ENCODE measurements at places on chromosomes 7 and 10.

DNA sequence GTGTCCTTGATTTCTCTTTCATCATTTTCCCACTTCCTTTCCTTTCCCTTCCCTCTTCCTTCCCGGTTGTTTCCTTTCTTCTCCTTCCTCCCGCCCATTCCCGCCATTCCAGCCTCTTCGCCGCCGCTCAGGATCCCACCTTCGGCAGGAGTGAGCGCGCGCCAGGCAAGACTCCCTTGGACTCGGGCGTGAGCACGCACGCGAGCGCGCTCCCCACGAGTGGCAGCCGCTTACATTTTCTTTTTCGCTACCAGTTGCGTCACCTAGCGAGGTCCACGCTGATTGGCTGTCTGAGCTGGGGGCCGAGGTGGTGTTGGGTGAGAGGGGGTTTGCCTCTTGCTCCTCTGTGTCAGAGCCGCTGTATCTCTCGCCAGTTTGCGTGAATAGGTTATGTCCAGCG lies 11.8 kb downstream of the ZAN start:
- DNase-seq: peak; percentile 9

DNA sequence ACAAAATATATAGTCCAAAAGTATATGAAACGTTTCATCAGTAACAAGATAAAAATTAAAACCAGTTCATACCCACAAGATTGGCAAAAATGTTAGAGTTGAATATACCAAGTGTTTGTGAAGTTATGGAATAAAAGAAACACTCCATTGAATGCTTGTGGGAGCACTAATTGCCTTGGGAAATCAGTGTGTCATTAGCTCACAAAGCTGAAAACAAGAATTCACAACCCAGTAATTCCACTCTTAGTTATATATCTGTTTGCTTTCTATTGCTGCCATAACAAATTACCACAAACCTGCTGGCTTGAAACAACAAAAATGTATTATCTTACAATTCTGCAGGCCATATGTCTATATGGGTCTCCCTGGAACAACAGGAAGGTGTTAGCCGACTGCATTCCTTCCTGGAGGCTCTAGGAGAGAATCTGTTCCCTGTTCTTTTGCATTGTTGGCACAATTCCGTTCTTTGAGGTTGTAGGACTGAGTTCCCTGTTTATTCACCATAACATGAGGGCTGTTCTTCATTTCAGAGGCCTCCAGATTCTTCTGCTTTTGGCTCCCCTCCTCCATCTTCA lies 45.7 kb downstream of the SEM1 start:
- no peak for DNase-seq

- DNase-seq: no peak
These were observed 4.9 kb downstream of the MAT1A start for GRCh38 chr10:80284522-80284921.

DNA sequence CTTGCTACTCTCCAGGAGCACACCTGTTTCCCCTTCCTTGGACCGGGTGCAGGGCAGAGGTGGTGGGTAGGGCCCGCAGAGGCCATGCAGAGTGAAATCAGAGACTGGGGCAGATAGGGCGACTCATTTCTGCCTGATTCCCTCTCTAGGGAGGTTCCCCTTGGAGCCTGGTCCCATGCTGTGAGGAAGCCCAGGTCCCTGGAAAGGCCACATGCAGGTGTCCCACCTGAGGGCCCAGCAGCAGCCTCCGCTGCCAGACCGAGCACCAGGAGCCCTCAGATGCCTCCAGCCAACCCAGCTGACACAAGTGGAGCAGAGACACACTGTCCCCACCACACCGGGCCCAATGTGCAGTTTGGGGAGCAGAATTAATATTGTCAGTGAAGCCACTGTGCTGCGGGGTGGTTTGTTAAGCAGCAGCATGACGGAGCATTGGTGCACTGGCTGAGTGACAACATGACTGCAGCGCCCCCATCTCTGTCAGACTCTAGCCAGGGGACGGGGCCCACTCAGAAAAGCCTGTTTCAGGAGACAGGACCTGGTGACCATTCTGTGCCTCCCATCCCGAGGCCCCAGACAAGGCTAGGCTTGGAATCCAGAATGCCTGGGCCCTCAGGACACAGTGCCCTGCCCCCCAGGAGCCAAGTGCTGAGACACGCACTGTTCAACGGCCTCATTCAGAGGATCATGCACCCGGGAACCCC lies 30.4 kb upstream of the RET start:
- DNase-seq: no peak

- no peak for DNase-seq
These were observed 11.4 kb downstream of the ZNF488 start for GRCh38 chr10:47372726-47373125.

GRCh38 chr10:34794835-34795234 lies 20.3 kb downstream of the PARD3 start:
- DNase-seq: no peak

DNA sequence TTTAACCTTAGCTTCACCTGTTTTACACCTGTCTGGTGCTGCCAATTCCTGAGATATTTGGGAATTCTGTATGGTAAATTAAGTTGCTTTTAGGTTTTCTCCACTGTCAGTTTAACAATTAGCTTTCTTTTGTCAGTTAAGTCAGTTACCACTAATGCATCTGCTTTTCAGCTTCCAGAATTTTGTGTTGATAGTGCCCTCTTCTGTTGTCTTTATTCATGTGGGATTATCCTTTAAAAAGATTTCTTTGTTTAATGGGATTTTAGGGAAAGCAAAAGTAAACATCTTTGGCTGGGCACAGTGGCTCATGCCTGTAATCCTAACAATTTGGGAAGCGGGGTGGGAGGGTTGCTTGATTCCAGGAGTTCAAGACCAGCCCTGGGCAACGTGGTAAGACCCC lies 8.1 kb downstream of the TFAM start:
- no peak for DNase-seq

GRCh38 chr10:104299031-104299904 lies 30.3 kb downstream of the GSTO2 start:
- DNase-seq: no peak

DNA sequence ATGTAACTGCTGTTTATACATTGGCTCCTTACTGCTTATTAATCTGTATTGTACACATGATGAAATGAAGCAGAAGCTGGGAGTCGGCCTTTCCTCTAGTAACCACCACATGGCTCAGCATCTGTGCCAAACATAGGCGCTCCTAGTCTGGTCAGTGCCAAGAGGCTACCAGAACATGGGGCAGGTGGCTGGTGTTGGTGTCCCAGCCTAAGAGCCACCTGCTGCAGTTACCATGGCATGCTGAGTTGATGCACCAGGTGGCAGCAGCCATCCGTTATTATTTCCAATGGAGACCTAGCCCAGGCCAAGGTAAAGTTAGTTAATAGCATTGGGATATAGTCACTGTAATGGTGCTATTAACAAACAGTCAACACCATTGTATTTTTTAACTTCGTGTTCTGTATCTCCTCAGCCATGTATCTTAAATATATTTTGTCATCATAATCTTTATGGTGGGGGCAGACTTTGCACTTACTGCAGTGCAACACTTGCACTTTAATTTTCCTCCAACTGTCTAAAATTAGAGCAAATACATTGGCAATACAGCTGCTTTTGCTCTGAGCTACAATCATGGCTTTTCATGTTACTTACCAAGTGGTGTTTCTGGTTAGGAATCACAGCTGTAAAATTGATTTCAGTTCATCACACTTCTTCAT lies 33.1 kb downstream of the HBP1 start:
- peak; percentile 30 for DNase-seq

- DNase-seq: no peak
These were observed 8.7 kb upstream of the OPALIN start for GRCh38 chr10:96367470-96367869.

GRCh38 chr7:150966002-150966401 lies 12.1 kb downstream of the KCNH2 start:
- no peak for DNase-seq

DNA sequence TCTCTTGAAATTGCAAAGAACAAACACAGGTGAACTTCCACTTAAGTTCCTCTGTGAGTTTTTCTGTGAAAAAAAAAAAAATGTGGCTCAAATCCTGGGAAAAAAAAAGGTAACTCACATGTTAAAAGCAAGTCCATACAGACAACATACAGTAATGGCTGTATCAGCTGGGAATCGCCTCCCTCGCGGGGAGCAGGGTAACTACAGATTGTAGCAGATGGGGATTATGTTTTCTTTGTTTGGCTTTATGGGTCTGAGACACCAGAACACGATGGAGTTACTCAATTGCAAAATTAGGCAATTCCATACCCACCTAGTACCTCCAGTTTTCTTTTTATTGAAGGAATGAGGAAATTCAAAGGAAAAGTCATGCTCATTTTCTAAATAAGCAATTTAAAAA lies 42.3 kb downstream of the FEZF1 start:
- no peak for DNase-seq

- no peak for DNase-seq
These were observed 186.4 kb downstream of the CACNA2D1 start for GRCh38 chr7:82257118-82257695.

DNA sequence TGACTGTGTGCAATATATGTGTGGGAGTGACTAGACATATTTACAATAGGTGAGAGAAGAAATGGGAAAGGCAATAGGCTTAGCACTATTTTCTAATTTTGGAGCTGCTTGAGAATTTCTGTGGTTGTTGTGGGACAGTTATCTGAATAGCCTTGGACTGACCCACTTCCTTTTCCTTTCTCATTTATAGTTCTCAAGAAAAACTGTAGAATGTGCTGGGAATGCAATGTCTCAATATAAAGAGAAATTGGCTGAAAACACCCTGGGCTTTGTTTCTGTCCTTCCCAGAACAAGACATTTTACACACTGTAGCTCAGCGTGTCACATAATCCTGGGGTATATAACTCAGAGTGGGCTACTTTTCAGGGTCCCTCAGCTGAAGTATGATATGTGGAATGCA lies 153.0 kb upstream of the RHOBTB1 start:
- DNase-seq: no peak

GRCh38 chr10:51227897-51228713 lies 153.8 kb downstream of the PRKG1 start:
- no peak for DNase-seq

DNA sequence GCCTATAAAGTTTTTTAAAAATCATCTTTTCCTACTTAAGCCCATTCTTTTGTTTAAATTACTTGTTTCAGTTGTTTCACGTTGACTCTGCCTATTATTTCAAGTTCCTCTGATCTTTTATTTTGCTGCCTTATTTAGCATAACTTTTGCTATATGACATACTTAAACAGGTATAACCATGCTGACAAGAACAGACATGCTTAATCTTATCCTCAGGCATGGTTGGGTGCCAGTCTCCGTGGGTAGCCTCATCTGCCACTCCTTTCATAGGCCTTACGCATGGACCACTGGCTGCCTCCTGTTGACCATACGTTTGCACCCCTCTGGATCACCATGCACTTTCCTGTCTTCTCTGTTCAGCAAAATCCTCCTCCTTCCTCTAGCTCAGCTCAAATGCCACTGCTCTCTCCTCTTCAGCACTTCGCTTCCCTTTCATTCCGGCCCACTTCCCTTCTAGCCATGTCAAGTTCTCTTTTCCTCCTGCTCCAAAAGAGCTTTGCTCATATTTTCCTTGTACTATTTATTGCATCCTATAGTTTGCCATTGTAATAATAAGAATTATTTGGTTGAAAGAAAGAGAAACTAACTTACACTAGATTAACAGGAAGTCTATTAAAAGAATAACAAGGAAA lies 10.0 kb upstream of the TSPAN33 start:
- DNase-seq: no peak

GRCh38 chr7:130021105-130021834 lies 29.9 kb downstream of the ZC3HC1 start:
- DNase-seq: no peak

GRCh38 chr7:84113906-84114850 lies 80.4 kb downstream of the SEMA3A start:
- DNase-seq: no peak

GRCh38 chr7:2886900-2887299 lies 42.8 kb upstream of the GNA12 start:
- DNase-seq: peak; percentile 66

GRCh38 chr10:119516381-119517234 lies 25.9 kb downstream of the RGS10 start:
- peak; percentile 75 for DNase-seq

- DNase-seq: no peak
These were observed 12.6 kb upstream of the FGFR2 start for GRCh38 chr10:121610798-121611323.

GRCh38 chr7:50309721-50310120 lies 5.2 kb downstream of the IKZF1 start:
- DNase-seq: no peak

GRCh38 chr10:44316922-44317215 lies 68.0 kb downstream of the CXCL12 start:
- no peak for DNase-seq

DNA sequence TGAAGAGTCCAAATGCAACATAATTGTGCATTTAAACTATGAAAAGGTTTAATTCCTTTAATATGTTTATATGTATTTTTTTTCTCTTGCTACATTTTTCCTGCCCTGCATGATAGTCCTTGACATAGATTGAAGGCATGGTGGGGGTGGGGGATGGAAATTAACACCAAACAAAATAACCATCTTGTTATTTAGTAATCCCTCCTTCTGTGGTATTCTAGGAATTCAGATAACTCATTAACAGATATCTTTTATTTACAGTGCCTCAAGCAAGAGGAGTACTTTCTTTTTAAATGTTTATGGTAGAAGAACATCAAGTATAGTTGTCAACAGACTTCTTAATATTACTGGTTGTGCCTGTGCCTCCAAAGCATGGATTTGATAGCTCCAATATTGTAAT lies 337.6 kb upstream of the SEMA3A start:
- no peak for DNase-seq

Measured in stimulated activated CD4-positive, alpha-beta T cell treated with anti-CD3 and anti-CD28 coated beads, Interleukin-4, amount 100 ng/mL, for 24 hours (primary cell).